Activated naive CD4-positive, alpha-beta T cell treated with Interleukin-2 at 50 U/mL for 16 hours (primary cell): ENCODE measurements at places on chromosomes 1 and 21.

- no peak for DNase-seq
Measured at GRCh38 chr1:203465146-203465798, 10.3 kb upstream of the PRELP start.

DNA sequence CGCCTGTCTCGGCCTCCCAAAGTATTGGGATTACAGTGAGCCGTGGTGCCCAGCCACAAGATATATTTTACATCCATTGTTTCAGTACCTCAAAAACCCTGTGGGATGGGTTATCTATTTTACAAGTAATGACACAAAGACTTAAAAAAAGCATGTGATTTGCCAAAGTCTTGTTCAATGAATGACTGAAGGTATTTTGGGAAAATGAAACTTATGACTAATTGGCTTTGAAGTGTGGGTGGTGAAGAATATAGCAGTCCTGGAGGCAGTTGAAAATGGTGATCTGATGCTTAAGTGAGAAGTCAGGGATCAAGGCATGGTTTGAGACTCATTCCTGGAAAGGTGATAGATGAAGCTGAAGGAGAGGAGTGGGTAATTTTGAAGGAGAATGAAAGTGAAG is 3.0 kb downstream of the SWT1 start:
- no peak for DNase-seq

GRCh38 chr21:41647806-41648561 is 118.9 kb downstream of the RIPK4 start:
- DNase-seq, result no peak

GRCh38 chr1:234440348-234440747 is 38.6 kb downstream of the TARBP1 start:
- DNase-seq, result no peak

GRCh38 chr21:45003331-45004058 is 63.7 kb downstream of the SLX9 start:
- DNase-seq, result no peak

DNA sequence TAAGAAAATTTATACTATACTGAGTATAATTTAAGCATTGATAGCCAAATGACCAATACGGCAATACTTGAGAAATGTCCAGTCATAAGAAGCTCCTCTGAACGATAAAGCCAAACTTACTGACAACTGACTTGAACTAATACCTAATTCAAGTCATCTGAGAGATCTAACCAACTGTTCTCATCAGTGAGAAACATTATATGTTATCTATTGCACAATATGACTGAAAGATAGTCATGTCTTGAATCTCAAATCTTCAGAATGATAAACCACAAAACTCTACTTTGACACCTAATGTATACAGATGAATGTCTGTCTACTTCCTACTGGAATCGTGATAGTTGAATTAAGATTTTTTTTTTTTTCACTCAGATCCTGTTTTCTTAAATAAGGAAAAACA is 39.0 kb downstream of the APP start:
- no peak for DNase-seq

DNA sequence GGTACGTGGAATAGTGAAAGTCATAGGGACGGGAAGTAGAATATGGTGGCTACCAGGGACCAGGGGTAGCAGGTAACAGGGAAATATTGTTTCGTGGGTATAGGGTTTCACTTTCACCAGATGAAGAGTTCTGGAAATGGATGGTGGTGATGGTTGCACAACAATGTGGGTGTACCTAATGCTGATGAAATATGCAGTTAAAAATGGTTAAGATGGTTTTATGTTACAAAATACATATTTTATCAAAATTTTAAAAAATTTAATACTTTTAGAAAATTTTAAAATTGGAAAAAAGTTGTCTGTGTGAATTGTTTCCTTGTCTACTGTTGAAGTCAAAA is 55.5 kb upstream of the TLR5 start:
- no peak for DNase-seq

DNA sequence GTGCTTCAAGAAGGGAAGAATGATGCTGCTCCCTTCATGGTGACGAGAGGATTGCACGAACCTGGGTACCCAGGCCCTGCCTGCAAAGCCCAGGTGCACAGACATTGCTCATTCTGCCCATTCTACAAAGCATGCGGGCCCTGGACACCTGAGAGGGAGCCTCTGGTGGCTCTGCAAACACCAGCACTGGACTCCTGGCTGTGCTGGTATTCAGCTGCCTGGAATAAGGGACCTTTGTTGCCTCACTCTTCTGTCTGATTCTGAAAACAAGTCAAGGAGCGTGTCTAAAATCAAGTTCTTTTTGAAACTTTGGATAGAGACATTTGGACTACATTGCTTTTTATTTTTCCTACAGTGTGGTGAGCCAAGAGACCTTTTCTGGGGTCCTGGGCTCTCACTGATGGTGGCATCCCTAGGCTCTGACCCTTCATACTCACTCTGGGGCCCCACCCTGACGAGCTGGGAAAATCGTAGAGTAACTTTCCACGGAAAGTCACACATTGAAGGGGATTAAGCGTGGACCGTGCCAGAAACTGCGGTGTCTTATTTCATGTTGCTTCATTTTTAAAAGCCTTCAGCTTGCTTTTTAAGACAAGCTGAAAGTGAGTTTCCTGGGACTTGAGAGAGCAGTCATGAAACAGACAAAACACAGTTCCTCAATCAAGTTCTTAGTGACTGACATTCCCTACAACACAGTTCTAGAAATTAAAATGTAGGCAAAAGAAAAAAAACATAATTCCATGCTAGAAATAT is 24.0 kb downstream of the ABCA4 start:
- no peak for DNase-seq

- DNase-seq, result no peak
Measured at GRCh38 chr21:43348801-43349261, 78.1 kb downstream of the SIK1 start.

DNA sequence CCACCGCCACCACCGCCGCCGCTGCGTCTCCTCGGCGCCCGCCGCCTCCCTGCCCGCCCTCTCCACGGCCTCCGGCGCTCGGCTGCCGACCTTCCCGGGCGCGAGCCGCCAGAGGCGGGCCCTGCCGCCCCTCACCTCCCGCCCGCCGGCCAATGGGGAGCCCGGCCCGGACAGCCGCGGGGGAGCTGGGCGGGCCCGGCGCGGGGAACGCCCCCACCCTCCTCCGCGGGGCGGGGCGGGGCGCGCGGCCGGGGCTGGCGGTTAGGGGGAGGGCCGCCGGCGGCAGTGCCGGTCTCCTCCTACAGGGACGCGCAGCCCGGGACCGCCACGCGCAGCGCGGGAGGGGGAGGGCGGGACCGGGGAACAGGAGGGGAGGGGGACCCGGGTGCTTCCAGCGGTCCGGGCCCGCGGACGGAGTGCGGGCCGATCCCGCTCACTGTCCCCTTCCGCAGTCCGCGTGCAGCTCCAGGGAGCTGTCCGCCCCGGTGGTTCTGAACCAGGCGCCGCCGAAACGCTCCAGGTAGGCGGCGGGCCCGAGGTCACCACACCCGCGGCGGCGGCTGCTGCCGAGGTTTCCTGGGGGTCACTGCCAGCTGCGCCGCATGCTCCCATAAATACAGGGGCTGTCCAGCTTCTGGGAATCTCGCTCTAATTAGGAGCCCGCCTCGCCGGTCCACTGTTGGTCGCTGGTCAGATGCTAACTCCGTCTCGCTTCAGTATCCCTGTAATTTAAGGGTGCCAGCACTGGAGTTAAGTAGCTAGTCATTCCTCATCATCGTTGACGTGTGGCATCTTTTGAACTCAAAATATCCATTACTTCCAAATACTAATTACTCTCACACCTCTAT is at the start of gene PGBD5:
PGBD5 (minus strand) TSS at position 87 of the 848 bp plus-strand sequence. CDS start 404 bp downstream, outside the sequence.
- DNase-seq, result peak; percentile 55

DNA sequence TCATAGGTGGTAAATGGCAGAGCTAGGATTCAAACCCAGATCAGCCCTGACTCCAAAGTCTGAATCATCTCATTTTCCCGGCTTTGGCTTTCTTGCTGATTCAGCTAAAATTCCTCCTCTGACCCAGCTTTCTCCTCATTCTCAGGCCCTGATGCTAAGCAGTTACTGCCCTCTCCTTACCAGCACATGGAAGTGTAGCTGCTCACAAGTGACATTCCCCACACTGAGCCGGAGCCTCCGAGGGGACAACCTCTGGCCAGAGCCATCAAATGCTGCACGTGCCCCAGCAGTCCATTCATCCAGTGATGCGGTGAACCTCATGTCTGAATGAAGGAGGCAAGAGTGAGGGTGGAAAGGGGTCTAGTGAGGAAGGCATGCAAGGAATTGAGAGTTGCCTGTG is 11.1 kb downstream of the ITGA10 start:
- DNase-seq, result no peak

GRCh38 chr1:109816975-109817535 is 53.3 kb upstream of the EPS8L3 start:
- DNase-seq, result no peak
